Stimulated activated CD4-positive, alpha-beta T cell treated with anti-CD3 and anti-CD28 coated beads, Interleukin-1b, Interleukin-23, amount 100 ng/mL, for 1 hour (primary cell): ENCODE measurements at places on chromosomes 1 and 21.

- no peak for DNase-seq
Measured at GRCh38 chr1:111334169-111334568, 43.5 kb downstream of the CHIA start.

DNA sequence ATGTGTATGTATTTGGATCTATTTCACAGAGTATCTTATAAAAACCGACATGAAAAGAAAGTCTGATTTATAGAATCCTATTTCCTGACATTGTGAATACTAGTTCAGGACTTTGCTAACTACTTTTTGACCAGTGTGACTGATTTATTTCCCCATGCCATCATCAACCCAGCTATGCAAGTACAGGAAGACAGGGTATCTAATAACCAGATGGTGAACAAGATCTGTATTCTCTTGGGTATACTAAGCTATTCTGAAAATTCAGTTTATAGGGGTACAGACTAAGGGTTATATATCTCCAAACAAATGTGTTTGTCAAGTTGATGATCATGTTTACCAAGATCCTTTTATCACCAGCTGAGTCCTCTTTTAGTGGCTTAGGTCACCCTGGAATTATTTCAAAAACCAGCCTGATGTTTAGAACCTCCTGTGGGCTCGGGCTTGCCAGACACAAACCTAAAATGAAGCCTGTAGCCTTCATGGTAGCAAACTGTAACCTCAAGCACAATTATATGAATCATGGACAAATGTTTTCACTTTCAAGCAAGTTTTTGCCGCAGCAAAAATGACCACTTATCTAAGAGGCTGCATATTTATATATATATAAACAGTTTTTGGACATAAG, 185.1 kb downstream of the FGGY start:
- DNase-seq, result no peak

DNA sequence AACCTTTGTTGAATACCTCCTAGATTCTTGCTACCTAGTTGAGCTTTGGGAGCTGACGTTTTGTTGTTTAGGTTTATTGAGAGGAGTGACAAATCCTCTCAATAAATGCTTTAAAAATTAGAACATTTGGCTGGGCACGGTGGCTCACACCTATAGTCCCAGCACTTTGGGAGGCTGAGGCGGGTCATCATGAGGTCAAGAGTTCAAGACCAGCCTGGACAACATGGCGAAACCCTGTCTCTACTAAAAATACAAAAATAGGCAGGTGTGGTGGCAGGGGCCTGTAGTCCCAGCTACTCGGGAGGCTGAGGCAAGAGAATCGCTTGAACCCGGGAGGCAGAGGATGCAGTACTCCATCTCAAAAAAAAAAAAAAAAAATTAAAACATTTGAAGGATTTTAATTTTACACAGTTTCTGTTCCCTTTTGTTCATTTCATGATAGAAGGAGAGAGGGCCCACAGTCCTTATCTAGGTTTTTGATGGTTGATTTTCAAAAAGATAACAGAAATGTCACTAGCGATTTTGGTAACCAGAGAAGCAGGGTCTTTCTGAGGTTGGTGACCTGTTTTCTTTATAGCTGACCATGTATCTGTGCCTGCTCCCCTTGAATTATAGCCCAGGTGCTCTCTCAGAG, 44.2 kb upstream of the PIGV start:
- no peak for DNase-seq

- DNase-seq, result no peak
Measured at GRCh38 chr21:42833439-42833815, 45.9 kb downstream of the WDR4 start.

GRCh38 chr1:14661222-14661621, 62.7 kb downstream of the KAZN start:
- no peak for DNase-seq
